PC-9 (cell line): ENCODE measurements at places on chromosomes 12 and 14. TPM values are rescaled to one million over a fixed set of nuclear protein-coding genes. Genes with fewer than 3 reads are reported as not detected.
A peak's percentile ranks its signal among the peaks of the same experiment; 100 is the strongest.

- no peak for DNase-seq
Measured at GRCh38 chr14:103869406-103870143, 22.2 kb upstream of the PPP1R13B start.

Gene IL22
- total RNA-seq: not detected in 2 replicates

- DNase-seq: no peak
Measured at GRCh38 chr14:67270145-67270753, 29.0 kb downstream of the PALS1 start.

DNA sequence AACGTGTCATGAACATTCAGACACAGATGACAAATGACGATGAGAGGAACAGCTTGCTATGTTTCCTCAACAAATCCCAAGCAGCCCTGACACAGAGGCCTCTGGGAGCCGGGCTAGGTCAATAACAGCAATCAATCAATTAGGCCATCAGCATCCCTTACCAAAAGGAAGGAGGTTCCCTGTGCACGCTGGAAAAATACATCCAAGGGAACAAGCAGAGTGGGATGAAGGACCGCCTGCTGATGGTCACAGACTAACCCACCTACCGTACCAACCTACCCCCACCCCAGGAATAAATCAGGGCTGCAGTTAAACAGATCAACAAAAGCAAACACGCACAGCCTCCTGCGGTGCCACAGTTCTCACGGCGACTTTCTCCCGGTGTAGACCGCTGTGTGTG, 265.1 kb upstream of the SFSWAP start:
- DNase-seq: no peak

DNA sequence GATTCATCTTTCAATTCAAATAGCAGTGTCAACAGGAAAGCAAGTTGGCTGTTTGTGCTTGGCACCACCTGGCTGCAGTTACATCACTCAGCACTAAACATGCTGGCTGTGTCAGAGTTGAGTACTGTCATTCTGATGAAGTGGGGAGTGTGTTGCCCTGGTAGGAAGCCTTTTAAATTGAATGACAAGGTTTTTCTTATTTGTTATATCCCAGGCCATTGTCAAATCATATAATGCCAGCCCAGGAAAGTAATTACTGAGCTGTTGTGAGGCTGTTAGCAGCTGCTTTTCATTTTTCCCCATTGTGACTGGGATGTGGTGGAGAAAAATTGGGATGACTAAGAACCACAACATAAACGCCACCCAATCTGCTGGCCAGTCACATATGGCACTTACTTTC, 106.5 kb upstream of the PRKD1 start:
- DNase-seq: no peak

Gene B4GALNT1
- total RNA-seq: 15.0 and 17.9 TPM in 2 replicates

DNA sequence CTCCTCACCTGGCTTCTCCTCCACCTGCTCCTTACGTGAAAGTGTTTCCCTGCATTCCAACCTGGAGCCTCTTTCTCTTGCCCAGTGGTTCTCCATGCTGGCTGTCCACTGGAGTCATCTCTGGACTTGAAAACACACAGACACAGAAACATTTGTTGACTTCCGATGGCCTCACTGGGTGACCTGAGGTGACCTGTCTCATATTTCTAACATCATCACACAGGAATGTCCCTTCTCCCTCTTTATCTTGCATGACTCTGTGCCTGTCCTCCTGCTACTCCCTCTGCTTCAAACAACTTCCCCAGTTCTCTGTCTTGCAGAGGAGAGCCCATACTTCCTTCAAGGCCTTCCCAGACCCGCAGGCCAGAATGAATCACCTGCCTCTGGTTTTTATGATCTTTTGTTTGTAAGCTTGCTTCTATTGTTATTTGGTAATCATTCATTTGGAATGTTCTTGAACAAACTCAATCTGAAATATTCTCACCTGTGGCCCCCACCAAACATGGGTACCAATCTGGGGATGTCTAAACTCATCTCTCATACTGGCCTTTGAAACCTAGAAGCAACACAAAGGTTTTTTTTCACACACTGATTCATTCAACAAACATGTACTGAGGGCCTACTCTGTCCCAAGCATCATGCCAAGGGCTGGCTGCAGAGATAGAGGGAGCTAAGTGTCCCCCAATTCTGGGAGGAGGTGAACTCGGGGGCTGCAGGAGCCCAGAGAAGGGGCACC, 9.7 kb upstream of the RIN3 start:
- DNase-seq: peak; percentile 70

DNA sequence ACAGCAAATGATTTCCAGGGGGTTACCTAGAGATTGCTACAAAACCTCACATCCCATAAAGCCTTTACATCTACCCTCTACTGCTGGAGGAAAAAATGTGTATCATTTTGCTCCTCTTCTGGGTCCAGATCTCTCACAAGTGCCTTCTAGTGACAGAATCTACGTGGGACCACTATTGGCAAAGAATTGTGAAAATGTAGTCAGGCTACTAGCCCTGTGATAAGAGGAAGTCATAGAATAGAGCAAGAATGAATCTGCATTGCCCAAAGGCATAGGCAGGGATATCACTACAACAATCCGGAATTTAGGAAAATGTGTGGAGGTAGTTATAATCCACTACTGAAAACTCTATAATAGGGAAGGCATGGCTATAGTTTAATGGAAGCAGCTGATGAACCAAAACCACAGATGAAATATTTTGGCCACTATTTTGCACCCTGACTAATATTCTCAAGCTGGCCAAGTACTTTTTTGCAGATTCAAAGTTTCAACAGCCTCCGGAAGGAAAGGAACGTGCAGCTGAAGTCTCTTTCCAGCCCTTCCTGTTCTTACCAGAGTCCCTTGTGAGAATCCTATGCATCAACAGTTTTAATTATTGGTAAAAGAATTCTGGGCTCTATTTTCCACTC, 176.8 kb downstream of the PHLDA1 start:
- no peak for DNase-seq

Gene TMEM63C
- 2.1 and 2.2 TPM in 2 replicates for total RNA-seq

Gene ERP27
- 14.9 and 33.4 TPM in 2 replicates for total RNA-seq

DNA sequence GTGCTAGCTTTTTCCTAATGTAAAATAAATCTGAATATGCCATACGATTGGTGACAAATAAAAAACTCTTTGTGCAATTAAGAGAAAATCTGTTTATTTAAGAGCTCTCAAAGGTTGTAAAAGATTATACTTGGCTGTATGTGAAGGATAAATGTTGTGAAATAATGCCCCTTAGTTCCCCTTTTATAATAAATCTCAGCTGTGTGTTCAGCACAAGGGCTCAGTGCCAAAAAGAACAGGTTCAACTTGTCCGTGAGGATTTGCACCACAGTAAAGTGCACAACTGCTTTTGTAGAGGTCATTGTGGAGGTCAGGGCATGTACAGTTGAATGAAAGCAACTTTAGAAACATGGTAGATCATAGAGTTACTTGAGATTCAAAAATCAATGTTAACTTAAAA, 118.6 kb downstream of the TRMT5 start:
- peak; percentile 84 for DNase-seq

GRCh38 chr12:117279606-117280005, 81.8 kb downstream of the NOS1 start:
- no peak for DNase-seq

- no peak for DNase-seq
Measured at GRCh38 chr12:132251310-132251709, 78.1 kb downstream of the GALNT9 start.

- DNase-seq: peak; percentile 63
Measured at GRCh38 chr12:15472036-15472435, 149.7 kb downstream of the PTPRO start.

- DNase-seq: peak; percentile 33
Measured at GRCh38 chr12:96237465-96238077, 43.4 kb downstream of the ELK3 start.

Gene ABCC9
- total RNA-seq: 0.07 and 0.08 TPM in 2 replicates

- DNase-seq: no peak
Measured at GRCh38 chr12:111201036-111201435, 167.9 kb downstream of the PHETA1 start.

Gene GRIN2B
- total RNA-seq: not detected in 2 replicates

DNA sequence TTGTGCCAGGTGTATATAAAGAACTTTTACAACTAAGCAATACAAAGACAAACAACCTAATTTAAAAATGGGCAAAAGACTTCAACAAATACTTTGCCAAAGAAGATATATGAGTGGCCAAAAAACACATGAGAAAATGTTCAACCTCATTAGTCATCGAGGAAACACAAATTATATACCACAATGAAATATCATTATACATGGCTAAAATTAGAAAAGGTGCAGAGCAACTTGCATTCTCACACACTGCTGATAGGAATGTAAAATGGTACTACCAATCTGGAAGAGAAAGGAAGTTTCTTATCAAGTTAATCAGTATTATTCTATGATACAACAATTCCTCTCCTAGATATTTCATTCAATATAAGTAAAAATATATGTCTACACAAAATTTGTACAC, 131.6 kb upstream of the FRMD6 start:
- DNase-seq: no peak

GRCh38 chr12:6334940-6335450, 6.9 kb downstream of the TNFRSF1A start:
- DNase-seq: no peak

DNA sequence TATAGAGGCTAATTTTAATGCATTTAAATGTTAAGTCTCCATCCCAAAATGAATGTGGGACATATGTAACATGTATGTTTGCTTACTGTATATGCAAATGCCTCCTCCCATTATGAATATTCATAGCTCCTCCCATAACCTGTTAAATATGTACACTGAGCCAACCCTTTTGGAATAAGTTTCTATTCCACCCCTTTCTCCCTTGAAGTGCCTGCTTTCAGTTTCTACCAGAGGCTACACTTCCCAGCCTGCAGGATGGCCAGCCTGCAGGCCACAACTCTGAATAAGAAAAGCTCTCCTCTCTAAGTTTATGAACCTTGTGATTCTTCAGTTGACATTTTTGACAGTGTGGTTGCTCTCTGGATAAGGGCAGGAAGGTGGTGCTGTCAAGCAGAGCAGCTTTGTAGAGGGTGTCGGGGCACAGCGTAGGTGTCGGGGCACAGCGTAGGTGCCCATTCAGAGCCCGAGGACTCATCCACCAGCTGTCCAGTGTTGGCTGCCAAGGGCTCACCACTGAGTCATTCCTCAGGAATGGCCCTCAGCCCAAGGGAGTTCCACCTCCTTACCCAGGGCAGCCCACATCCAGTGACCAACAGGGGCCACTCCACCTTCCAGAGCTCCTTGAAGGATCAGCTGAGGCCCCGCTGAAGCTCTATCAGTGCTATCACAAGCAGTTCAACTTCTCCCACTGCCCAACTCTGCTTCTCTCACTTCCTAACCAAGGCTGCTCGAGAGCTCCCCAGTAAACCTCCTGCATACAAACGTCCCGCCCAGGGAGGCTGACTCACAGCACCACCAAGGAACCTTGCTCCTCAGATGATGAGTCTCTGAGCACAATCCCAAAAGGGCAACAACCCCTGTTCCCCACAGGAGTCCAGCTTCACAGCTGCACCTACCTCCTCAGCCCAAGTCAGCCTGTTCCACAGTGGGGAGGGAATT, 31.4 kb downstream of the VWF start:
- DNase-seq: peak; percentile 97

DNA sequence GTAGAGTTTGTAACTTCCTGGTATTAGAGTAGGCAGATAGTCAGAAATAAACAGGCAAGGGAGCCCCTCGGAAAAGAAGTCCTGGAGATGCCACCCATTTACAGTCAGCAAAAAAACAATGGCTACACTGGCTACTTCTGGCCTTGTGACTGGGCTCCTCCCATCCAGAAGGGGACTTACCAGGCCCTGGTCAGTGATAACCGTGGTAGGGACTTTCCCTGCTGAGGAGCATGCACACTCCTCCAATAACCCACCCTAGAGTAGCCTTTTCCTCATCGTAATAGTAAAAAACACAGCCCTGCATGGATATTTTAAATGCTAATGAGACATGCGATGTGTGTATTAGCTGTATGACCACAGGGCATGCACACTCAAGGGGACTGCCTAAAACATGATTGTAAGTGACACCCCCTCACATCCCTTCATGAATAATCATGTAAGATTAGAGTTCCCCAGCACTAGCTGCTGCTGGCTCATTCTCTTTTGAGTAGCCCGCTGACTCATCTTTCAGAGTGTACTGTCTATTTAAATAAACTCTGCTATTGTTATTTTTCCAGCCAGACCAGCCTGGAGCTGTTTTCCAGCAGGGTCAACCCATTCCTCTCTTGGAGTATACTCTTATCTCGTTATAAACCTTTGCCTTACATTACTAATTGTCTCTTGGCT, 413.8 kb upstream of the TMTC1 start:
- no peak for DNase-seq

DNA sequence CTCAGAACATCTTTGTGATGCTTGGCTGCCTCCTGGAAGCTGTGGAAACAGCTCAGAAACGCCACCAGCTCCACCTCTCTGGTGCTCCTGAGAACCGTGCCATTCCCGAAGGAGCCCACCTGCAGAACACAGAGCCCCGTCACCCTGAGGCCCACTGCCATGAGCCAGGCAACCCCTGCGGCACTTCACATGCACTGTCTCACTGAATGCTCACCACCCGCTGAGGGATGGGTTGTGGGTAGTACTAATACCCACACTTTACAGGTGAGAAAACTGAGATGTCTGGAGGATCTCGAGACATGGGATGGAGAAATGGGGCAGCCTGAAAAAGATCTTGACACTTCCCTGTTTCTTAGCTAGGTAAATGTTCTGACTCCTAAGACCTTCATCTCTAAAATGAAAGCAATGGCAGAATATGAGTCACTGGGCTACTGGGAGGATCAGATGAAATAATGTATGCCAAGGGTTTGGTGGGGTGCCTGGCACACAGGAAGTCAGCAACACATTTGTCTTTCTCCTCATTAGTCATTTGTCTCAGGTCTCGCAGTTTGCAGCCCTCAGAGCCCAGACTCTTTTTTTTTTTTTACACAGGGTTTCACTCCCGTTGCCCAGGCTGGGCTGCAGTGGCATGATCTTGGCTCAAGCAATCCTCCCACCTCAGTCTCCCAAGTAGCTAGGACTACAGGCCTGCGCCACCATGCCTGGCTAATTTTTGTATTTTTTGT, 5.3 kb downstream of the OASL start:
- DNase-seq: peak; percentile 61

GRCh38 chr14:22928237-22929103, 706 bp downstream of the PRMT5 start:
- DNase-seq: no peak

DNA sequence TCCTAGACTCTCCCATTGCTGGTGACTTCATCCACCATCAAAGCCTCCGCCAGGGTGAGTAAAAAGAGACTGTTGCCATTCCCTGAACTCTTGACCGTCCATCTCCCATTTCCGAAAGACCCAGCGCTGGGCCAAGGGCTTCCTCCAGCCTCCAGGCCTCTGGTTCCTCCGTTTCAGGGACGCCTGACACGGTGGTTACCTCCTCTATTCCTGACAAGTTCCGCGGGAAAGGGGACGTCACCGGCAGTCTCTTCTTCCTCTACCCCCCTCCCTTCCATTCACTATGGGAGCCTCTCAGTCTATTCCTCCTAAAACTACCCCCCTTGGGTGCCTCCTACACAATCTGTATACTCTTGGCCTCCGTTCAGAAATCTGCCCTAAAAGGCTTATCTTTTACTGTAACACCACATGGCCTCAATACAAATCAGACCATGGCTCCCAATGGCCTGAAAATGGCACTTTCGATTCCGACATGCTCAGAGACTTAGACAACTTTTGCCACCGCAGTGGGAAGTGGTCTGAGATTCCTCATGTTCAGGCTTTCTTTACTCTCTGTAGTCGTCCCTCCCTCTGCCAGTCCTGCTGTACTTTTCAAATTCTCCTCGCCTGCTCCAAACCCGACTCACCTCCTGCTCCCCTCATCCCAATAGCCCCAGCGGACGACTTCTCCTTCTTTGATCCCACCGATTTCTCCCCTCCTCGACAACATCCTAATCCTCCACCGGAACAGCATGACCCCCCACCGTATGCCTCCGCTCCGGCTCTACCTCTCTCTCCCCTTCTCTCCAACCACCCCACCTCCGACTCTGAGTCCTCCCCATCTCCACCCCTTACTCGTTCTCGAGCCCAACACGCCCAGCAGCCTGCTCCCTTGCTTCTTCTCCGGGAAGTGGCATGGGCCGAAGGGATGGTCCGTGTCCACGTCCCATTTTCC, 70.4 kb downstream of the MOK start:
- no peak for DNase-seq

Gene KRT81
- total RNA-seq: 2.5 and 4.3 TPM in 2 replicates
